ENCODE measurements at places on chromosomes 5 and 9.

GRCh38 chr9:14052359-14052758 is 261.6 kb downstream of the NFIB start:
- no peak for DNase-seq

DNA sequence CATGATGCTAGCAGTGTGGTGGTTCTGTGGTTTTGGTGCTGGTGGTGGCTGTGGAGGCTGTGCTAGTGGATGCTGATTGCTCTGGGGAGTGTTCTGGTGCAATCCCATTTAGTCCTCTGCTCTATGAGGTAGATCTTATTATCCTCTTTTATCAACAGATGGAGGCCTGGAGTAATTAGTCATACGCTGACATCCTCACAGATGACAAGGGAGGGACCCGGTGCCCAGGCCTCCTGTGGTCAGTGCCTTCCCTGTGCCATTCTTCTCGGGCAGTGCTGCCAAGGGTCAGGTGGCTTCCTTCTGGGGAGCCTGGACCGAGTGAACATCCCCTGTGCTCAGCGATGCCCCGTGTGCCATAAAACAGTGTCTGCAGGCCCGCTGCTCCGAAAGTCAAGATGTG is 74.5 kb downstream of the COL5A1 start:
- no peak for DNase-seq

DNA sequence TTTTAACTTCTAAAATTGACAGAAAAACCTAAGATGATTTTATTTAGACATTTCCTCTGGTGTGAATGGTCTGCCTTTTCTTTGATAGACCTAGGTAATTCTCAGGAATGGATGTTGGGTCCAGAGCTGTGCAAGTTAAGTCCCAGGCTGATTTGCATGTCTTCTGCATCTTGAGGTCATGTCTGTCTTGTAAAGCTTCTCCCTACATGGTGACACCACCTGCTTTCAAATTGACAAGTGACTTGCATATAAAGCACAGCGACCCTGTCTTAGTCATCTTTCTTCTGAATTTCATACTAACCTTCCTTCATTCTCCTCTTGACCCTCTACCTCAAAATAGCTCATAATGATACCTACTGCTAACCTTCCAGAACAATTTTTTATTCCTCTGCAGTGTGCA is 29.2 kb downstream of the OSTF1 start:
- DNase-seq: no peak

GRCh38 chr9:105073147-105073546 is 145.2 kb upstream of the ABCA1 start:
- no peak for DNase-seq

- no peak for DNase-seq
Observed at GRCh38 chr9:16386007-16386826, 484.3 kb downstream of the BNC2 start.

DNA sequence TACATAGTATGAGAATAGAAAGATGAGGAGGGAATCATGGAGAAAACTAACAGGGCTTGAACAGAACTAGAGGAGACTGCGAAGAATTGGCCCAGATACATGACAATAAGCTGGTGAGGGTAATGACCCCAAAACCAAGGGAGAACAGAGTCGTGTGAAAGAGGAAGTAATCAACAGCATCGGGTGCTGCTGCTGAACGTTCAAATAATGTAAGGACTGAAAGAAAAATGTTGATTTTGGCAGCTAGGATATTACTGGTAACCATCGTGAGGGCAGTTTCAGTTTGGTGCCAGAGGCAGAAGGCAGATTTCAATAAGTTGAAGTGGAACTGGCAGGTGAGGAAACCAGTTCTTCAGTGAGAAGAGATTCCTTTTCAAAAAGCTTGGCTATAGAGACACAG is 66.8 kb upstream of the SMC2 start:
- DNase-seq: no peak

- DNase-seq: no peak
Observed at GRCh38 chr9:7089406-7090193, 331.8 kb downstream of the KDM4C start.

Measured in suprapubic skin (tissue), 4 donors.